ENCODE measurements at places on chromosomes 1 and 21. TPM values are rescaled to one million over a fixed set of nuclear protein-coding genes. Genes with fewer than 3 reads are reported as not detected.

ADAMTSL4 gene
- 1.6 TPM for total RNA-seq

ADGRL2 gene
- 35.3 TPM for total RNA-seq

CYP4B1 gene
- not detected for total RNA-seq

VSIG8 gene
- total RNA-seq: not detected

TCHHL1 gene
- not detected for total RNA-seq

ANXA9 gene
- total RNA-seq: 0.90 TPM

RUNX3 gene
- total RNA-seq: 0.26 TPM

RORC gene
- 0.26 TPM for total RNA-seq

NBPF20 gene
- 2.1 TPM for total RNA-seq

FAM110D gene
- total RNA-seq: not detected

DPYD gene
- total RNA-seq: 1.6 TPM

CHAF1B gene
- 1.3 TPM for total RNA-seq

ILDR2 gene
- total RNA-seq: not detected

MLLT11 gene
- 4.4 TPM for total RNA-seq

NR5A2 gene
- not detected for total RNA-seq

LCE1E gene
- not detected for total RNA-seq

NBPF14 gene
- total RNA-seq: 31.9 TPM
